ENCODE measurements at places on chromosomes 13 and 19. TPM values are rescaled to one million over a fixed set of nuclear protein-coding genes. Genes with fewer than 3 reads are reported as not detected.

The SPRED3 gene
- total RNA-seq, result 7.7 TPM

The ACP5 gene
- 0.11 TPM for total RNA-seq

The DGKH gene
- total RNA-seq, result 7.1 TPM

The FLT1 gene
- total RNA-seq, result 26.6 TPM

The REEP6 gene
- total RNA-seq, result 2.9 TPM

The C3 gene
- total RNA-seq, result 3.1 TPM

GRCh38 chr19:14474827-14475226 is 327 bp downstream of the PTGER1 start:
- no peak for DNase-seq

DNA sequence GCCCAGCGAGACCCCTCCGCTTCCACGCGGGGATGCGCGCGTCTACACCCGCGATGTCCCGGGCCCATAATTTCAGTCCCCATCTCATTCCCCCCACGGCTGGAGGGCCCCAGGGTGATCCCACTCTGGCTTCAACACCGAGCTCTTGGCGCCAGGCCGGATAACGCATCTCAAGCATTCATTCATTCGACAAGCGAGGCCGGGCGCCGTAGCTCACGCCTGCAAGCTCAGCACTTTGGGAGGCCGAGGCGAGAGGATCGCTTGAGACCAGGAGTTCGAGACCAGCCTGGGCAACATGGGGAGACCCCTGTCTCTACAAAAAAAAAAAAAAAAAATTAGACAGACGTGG is 5.9 kb downstream of the ANGPTL6 start:
- peak; percentile 59 for DNase-seq

DNA sequence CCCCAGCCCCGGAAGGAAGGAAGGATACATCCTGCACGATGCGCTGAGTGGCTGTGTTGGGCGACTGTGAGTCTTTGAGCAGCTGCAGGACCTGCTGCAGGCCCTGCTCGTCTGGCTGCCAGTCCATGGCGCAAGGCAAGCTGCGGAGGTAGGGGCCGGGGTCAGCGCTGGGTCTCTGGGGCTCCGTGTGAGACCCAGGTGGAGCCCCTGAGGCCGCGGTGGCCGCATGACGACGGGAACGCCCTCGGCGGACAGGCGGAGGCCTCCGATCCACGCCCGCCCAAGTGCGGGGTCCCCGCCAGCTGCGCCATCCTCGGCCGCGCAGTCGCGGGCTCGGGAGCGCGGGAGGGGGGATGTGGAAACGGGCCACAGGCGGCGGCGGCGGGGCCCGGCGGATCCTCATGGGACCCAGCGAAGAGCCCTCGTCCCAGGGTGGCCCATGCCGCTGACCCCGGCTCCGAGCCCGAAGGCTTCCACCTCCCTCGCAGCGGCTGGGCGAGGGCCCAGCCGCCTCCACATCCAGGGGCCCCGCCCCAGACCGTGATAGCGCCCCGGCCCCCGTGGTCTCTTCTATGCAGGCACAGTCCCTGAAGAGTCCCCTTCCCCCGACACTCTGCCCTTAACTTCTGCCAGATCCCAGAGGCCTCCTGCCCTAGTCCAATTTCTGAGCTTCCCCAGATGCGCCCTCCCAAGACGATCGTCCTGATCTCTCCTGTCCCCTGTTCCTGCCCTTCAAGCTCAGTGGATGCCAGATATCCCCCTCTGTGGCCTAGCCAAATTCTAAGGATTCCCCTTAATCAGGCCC is 2.7 kb downstream of the TNPO2 start:
- peak; percentile 60 for DNase-seq
